Suprapubic skin (tissue), 4 donors: ENCODE measurements at places on chromosomes 7 and 10. TPM values are rescaled to one million over a fixed set of nuclear protein-coding genes. Genes with fewer than 3 reads are reported as not detected.

Gene BMPR1A
- 33.3 TPM for total RNA-seq

DNA sequence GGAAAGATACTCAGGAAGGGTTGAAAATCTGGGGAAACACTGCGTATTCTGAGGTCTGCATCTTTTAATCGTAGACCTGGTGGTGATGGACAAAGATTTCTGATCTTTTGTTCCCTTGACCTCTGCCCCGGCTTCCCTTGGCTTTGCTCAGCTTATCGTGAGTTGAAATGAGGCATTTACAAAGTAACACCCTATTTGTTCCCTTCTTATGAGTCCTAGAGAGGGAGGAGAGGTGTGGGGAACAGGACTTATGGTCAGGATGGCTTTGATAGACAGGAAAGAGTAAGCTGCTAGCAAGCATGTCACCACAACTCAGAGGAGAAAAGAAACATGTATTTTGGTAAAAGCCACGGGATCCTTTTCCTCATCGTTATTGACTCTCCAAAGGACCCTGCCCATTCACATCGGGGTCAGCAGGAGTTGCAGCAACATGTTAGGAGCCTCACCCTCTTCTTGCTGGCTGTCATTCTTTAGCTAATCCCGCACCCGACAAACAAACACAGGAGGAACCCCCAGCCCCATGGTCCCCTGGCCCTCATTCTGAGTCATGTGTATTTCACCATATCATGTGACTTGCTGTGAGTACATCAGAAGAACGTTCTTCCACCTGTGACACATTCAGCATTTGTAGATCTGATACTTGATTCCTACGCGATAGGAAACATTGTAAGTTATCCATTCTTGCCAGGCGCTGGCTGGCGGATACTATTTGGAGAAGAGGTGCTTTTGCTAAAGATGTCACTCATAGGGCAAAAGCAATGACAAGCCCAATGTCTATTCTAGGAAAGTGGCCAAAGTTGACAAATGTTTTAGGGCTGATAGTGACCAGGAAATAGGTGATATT is 170.1 kb downstream of the RTKN2 start:
- H3K4me1 ChIP-seq, result peaks cover 28% of the 10 kb centered on the region
- DNase-seq, result no peak
- H3K36me3 ChIP-seq, result no peaks in the 10 kb centered on the region
- no peak overlapping the region for H3K27ac ChIP-seq
- no peaks in the 10 kb centered on the region for H3K27me3 ChIP-seq

GRCh38 chr7:81231301-81231838 is 312.5 kb upstream of the SEMA3C start:
- peaks cover 4% of the 10 kb centered on the region for H3K4me1 ChIP-seq
- H3K36me3 ChIP-seq, result no peaks in the 10 kb centered on the region
- no peak for DNase-seq
- no peaks in the 10 kb centered on the region for H3K27me3 ChIP-seq

GRCh38 chr7:30303312-30304039 is 19.1 kb downstream of the ZNRF2 start:
- H3K4me1 ChIP-seq, result peaks cover 24% of the 10 kb centered on the region
- no peak overlapping the region for H3K27ac ChIP-seq
- no peaks in the 10 kb centered on the region for H3K36me3 ChIP-seq
- DNase-seq, result no peak
- no peaks in the 10 kb centered on the region for H3K27me3 ChIP-seq

- peak; percentile 89 for DNase-seq
- H3K27ac ChIP-seq, result peak overlapping the region; percentile 78
These were observed 97.7 kb upstream of the EFCAB10 start for GRCh38 chr7:105678811-105679495.

- no peaks in the 10 kb centered on the region for H3K4me1 ChIP-seq
- H3K36me3 ChIP-seq, result no peaks in the 10 kb centered on the region
- H3K27ac ChIP-seq, result no peak overlapping the region
- no peaks in the 10 kb centered on the region for H3K27me3 ChIP-seq
- no peak for DNase-seq
These were observed 77.5 kb upstream of the GDF10 start for GRCh38 chr10:47222461-47222860.

GRCh38 chr7:152521420-152522337 is 85.9 kb upstream of the KMT2C start:
- DNase-seq, result no peak
- no peak overlapping the region for H3K4me3 ChIP-seq
- peaks cover 16% of the 10 kb centered on the region for H3K4me1 ChIP-seq
- H3K27me3 ChIP-seq, result no peaks in the 10 kb centered on the region
- H3K27ac ChIP-seq, result no peak overlapping the region
- H3K36me3 ChIP-seq, result no peaks in the 10 kb centered on the region
